T-helper 22 cell (primary cell): ENCODE measurements at places on chromosomes 3 and 15.

- no peak for DNase-seq
Measured at GRCh38 chr3:35707904-35708303, 68.6 kb downstream of the ARPP21 start.

DNA sequence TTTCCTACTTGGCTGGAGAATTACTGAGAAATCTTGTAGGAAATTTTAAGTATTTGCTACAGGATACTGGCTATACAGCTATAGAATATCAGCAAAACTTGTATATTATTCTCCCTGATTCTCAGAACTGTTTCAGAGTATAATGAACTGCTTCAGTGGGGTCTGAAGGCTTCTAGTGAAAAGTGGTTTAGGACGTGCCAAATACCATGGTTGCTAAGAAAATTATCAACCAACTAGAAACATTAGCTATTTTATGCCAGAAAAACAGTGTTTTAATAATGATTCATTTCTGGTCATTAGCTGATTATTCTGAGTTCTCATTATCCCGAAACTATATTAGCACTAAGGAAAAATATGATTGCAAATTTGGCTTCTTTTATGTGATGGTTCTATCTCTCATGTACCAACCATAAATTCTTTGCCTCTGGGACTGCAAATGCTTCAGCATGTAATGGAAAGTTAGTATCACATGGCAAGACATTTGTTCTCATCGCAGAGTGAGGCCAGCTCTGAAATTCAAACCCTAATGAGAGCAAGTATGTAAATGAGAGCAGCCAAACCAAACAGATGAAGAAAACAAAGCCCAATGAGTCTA lies 11.0 kb upstream of the TSC22D2 start:
- no peak for DNase-seq

DNA sequence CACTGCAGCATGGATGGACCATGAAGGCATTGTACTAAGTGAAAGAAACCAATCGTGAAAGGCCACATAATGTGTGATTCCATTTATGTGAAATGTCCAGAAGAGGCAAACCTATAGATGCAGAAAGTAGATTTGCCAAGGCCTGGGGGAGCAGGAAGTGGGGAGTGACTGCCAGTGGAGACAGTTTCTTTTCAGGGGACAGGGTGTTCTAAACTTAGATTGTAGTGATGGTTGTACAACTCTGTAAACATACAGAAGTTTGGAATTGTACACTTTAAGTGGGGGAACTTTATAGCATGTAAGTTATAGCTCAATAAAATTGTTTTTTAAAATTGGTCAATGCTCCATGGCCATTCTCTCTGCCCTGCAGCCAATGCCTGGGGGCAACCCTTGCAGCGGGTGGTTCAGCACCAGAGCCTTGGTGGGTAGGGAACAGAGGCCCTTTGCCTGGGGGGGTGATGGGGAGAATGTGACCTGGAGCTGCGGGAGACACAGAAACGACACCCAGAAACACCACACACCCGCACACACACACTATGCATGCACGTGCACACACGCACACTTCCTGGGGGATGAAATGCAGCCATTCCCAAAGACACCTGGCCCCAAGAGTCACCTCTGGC lies 43.1 kb downstream of the DNAJB8 start:
- no peak for DNase-seq

- DNase-seq: no peak
Measured at GRCh38 chr15:63348392-63348791, 33.3 kb downstream of the CA12 start.

DNA sequence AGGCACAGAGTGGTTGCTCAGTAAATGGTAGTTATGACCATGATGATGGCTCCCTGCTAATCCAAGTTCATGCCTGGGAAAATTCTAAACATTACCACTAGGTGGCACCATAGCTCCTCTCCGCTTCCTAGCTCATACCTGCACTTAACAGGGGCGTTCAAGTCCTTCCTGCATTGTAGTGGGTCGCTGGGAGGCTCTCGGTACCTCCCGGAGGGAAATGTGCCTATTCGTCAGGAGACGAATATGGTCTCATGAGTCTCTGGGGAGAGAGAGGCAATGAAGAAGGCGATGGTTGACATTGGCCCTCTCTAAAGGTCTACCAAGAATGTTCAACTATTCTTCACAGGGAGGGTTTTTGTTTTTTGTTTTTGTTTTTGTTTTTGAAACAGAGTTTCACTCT lies 10.9 kb downstream of the MESP1 start:
- no peak for DNase-seq

- no peak for DNase-seq
Measured at GRCh38 chr3:5023777-5024346, 44.6 kb downstream of the BHLHE40 start.

- DNase-seq: no peak
Measured at GRCh38 chr3:58565621-58566397, 11.4 kb downstream of the FAM107A start.

- no peak for DNase-seq
Measured at GRCh38 chr3:177468331-177468730, 271.0 kb upstream of the TBL1XR1 start.

DNA sequence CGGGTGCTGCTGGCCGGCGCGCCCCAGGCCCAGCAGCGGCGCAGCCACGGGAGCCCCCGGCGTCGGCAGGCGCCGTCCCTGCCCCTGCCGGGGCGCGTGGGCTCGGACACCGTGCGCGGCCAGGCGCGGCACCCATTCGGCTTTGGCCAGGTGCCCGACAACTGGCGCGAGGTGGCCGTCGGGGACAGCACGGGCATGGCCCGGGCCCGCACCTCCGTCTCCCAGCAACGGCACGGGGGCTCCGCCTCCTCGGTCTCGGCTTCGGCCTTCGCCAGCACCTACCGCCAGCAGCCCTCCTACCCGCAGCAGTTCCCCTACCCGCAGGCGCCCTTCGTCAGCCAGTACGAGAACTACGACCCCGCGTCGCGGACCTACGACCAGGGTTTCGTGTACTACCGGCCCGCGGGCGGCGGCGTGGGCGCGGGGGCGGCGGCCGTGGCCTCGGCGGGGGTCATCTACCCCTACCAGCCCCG lies 777 bp downstream of the LOXL1 start:
- peak; percentile 25 for DNase-seq

DNA sequence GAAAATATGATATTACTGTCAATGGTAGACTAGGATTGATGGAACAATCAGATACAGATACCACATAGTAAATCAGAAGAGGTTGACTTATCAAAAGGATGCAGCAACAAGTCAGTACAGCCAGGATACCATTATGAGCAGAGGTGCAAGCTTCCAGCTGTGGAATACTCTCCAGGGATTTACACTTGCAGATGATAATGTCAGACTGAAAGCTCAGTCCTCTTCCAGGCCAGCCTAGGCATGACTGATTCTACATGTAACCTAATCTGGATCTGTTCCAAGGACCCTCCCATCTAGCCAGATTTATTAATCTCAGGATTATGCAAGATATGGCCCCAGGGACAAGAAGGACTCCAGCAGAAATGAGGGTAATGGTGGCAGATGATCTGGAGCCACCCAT lies 8.2 kb downstream of the FILIP1L start:
- no peak for DNase-seq

- DNase-seq: no peak
Measured at GRCh38 chr3:34856081-34856947, 783.0 kb upstream of the ARPP21 start.

DNA sequence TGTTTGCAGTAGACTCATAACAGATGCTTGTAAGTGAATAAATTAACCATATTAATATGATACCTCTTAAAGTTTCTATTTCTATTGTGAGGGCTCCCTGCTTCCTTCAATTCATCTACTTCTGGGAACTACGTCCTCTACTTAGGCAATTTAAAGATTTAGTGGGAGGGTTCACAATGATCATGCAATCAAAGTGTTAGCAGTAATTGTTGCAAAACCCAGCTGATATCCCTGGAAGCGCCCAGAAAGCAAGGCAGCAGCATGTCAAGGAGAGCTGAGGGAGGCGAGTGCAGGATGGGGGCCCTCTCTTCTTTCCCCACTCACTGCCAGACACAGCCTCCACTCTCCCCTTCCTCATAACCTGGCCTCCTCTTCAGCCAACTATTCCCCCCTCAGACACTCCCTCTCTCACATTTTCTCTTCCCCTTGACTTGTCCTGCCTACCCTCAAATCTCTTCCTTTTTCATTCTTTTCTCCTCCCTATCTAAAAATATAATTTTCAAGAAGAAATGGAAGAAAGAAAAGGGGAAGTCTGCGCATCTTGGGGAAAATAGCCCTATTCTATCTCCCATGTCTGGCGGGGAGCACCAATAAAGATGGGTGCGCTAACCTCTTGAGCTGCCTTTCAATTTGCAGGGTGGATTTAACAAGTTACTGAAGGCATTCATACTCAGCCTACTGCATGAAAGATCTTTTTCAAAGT lies 6.6 kb downstream of the TMEM212 start:
- DNase-seq: no peak

DNA sequence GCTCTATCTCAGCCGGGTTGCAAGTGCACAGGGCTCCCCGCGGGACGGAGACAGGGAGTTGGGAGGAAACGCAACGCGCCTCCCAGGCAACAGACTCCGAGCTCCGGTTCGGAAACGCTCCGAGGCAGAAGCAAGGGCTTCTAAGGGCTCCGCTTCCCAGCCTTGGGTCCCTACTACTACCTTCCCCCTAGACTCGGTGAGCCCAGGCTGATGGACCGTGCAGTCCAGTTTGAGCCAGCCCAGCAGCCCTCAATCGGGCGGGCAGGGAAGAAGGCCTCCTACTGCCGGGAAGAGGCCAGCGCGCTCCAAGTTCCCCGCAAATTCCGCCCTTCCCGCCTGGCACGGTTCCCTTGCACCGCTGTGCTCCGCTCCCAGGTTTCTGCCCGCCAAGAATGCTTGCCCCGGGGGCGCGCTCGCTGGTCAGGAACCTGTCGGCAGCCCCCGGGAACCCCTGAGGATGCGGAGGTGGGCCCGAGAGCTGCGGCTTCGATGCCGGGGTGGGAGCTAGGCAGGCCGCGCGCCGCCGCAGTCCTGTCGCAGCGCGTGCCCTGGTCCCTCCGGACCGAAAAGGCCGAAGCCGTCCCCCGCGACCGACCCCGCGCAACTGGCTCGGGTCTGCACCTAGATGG lies 728 bp downstream of the TRANK1 start:
- no peak for DNase-seq

DNA sequence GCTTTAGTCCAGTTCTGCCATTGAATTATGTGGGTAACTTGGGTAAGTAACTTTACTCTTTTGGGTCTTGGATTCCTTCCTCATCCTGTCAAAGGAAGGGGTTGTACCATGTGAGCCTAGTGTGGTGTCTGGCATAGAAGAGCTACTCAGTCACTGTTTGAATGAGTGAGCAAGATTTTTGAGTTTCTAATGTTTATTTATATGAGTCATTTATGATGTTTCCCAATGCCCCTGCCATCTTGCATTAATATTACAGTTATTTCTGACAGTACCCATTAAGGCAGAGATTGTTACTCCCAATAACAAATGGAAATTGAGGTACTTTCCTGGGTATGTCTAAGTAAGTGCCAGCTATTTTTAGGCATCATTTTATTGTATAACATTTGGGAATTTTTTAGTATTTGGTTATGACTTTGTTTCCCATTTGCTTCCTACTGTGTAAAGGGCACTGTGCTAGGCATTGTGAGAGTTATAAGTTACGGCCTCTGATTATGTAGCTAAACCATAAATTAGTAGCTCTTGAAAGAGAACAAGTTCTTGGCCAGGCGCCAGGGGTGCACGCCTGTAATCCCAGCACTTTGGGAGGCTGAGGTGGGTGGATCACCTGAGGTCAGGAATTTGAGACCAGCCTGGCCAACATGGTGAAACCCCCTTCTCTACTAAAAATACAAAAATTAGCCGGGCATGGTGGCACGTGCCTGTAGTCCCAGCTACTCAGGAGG lies 23.5 kb downstream of the NR1D2 start:
- no peak for DNase-seq

DNA sequence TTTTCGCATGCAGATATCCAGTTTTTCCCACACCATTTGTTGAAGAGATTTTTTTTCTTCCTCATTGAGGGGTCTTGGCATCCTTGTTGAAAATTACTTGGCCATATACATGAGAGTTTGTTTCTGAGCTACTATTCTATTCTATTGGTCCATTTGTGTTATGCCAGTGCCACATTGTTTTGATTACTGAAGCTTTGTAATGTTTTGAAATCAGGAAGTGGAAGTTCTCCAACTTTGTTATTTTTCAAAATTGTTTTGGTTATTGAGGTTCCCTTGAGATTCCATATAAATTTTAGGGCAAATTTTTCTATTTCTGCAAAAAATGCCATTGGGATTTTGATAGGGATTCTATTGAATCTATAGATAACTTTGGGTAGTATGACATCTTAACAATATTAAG lies 130.3 kb upstream of the PFN2 start:
- no peak for DNase-seq

DNA sequence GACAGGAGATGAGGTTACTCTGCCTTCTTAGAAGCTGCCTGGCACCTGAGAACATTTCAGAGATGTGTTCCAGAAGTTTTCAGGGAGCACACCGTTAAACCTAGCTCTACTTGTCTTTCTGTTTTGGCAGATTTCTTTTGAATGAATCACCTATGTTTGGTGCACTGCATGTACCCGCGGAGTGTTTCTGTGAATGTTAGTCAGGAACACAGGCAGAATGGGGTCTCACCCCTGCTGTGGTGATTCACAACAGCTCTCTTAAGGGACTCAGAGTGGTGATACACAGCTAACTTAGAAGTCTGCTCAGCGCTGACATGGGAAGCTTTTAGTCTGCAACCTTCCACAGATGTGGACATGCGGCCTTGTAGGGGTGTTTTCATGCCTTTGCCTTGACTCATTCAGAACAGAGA lies 24.0 kb downstream of the TSEN2 start:
- DNase-seq: no peak

- DNase-seq: no peak
Measured at GRCh38 chr3:128884992-128885391, 5.6 kb downstream of the ACAD9 start.

- DNase-seq: no peak
Measured at GRCh38 chr15:62773369-62774165, 269.0 kb upstream of the TPM1 start.

DNA sequence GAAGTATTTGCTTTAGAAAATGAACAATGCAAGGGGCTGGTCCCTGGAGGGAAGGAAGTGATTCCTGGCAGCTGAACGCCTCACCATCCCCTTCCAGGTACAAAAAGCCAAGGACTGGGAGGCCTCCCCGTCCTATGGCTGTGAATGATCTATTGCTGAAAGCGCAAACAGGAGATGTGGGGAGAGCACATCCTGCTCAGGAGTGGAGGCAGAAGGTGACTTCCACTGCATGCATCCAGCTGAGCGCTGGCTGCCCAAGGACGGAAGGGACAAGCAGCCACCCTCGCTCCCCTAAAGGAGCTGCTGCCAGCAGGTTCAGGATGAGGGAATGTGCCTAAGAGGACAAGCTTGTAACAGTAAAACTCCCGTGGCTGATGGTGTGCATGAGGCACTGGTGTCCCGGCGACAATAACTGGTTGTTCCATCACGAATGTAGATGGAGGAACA lies 41.4 kb downstream of the ABTB1 start:
- DNase-seq: no peak

GRCh38 chr3:46509661-46510187 lies 11.9 kb downstream of the RTP3 start:
- DNase-seq: no peak
